ENCODE measurements at places on chromosomes 11 and 22.

GRCh38 chr22:36201630-36202319 is at the start of gene APOL4:
APOL4 (minus strand) TSS chr22:36201809; CDS start chr22:36201734, 75 bp downstream.
- DNase-seq: peak; percentile 52

GRCh38 chr11:34363363-34364084 is 5.7 kb upstream of the ABTB2 start:
- DNase-seq: no peak

GRCh38 chr11:65501472-65502273 is 2.8 kb downstream of the MALAT1 start:
- peak; percentile 61 for DNase-seq

- no peak for DNase-seq
Observed at GRCh38 chr11:61817471-61818202, 834 bp upstream of the FADS1 start.

- no peak for DNase-seq
Observed at GRCh38 chr11:17156283-17156682, 51.5 kb downstream of the PIK3C2A start.

- DNase-seq: peak; percentile 64
Observed at GRCh38 chr22:29154364-29155048, 51.2 kb upstream of the EMID1 start.

GRCh38 chr11:76155500-76156227 is 50.6 kb downstream of the WNT11 start:
- DNase-seq: no peak

DNA sequence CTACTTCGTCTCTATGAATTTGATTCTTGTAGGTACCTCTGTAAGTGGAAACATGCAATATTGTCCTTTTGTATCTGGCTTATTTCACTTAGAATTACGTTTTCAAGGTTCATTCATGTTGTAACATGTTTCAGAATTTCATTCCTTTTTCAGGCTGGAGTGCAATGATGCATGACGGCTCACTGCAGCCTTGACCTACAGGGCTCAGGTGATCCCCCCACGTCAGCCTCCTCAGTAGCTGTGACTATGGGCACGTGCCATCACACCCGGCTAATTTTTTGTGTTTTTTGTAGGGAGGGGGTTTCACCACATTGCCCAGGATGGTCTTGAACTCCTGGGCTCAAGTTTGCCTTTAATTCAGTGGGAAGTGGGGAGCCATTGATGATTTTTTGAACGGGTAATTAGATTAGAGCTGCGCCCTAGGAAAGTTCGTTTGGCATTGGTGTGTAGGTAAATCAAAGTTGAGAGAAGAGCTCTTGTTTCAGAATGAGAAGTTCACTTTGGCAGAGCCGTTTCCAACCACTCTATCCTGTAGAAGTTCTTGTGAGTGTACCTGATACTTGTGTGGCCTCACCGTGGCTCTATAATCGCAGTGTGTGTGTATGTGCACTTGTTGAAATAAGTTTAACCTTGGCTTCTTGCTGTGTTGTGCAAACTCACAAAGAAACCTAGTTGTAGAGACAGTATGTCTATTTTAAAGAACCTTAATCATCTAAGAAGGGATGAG is 115.9 kb downstream of the NAV2 start:
- no peak for DNase-seq

- DNase-seq: no peak
Observed at GRCh38 chr11:62030071-62030684, 62.7 kb upstream of the FTH1 start.

- DNase-seq: no peak
Observed at GRCh38 chr11:72875736-72876135, 61.5 kb downstream of the ATG16L2 start.

DNA sequence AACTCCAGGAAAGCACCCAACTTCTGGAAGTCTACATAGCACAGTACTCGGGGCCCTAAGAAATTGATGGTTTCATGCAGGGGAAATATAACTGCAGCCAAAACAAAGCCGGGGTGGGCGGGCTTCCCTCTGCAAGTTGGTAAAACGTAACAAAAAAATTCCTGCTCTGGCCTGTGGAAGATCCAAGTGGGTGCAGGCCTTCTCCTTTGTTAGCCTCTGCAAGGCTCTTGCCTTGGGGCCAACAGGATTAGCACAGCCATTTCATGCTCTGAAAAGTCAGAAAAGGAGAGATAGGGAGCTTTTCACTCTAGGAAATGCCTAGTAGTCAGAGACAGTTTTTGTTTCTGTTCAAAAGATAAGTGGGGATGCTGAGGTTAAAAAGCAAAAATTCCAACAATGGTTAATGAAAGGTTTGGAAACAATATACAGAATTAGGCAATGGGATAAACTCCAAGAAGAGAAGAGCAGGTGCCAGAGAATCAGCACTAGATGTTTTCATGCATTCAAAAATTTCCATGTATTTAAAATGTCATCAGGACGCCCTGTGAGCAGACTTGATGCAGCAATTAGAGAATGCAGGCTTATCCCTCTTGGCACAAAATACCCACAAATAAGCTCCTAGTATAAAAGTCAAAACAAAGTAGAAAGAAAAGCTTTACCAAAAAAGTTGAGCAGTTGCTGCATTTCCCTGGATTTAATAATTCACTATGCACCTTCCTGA is 72.3 kb upstream of the CHRM4 start:
- no peak for DNase-seq

GRCh38 chr22:24410110-24410856 is 17.1 kb upstream of the ADORA2A start:
- peak; percentile 49 for DNase-seq

GRCh38 chr11:100753172-100753543 is 66.1 kb downstream of the ARHGAP42 start:
- no peak for DNase-seq

All from fibroblast of lung (primary cell).